ENCODE measurements at places on chromosomes 12 and 14.
A peak's percentile ranks its signal among the peaks of the same experiment; 100 is the strongest.

DNA sequence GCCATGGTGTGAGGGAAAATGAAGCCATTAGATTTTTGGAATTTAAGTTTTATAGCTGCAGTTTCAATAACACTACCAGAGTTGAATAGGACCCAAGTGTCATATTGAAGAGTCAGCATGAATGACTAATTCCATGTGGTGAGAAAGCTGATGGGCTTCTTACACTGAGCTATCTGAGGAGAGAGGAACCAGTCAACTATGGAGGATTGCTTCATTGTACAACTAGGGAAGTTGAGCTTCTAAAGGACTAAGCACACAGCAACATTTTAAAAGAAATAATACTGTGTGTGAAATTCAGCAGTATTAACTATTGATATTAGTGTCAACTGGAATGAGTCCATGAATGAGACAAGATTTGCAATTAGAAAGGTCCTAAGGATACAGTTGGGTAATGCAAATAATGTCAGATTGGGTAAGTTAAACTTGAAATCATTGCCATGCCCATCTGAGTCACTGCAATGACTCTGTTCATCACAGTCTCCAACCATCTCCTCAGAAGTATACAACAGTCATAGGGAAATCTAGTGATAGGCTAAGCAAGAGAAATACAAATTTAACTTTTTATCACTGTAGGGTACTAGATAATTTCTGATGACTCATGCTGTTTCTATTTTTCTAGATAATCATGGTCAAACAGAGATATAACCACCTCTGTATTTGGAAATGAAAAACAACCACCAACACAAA lies 394.2 kb downstream of the FSCB start:
- no peak for DNase-seq

DNA sequence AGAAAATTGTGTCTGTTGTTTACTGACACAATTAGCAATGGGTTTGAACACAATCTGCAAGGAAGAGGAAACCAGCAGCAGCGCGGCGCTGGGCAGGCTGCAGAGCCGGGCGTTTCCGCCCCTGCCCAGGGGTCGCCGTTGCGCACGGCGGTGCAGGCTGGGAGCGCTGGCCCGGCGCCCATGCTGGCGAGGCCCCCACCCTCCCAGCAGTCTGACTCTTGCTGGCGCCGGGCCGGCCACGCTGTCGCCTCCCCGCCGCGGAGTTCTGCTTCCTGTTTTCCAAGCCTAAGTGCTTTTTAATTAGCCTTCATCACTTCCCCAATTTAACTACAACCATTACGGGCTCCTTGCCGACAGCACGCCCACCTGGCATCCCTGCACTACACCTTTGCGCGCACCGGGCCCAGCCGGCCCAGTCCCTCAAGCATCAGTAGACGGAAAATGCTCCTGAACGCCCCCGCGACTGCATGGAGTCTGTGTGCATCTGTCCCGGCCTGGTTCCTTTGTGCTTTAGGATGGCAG lies 212.1 kb downstream of the GXYLT1 start:
- peak; percentile 56 for DNase-seq

GRCh38 chr14:86513056-86513455 lies 983.1 kb downstream of the FLRT2 start:
- DNase-seq = no peak

GRCh38 chr12:108727868-108728735 lies 3.2 kb downstream of the CORO1C start:
- no peak for DNase-seq

- DNase-seq = no peak
These were observed 192.0 kb upstream of the HMGA2 start for GRCh38 chr12:65632131-65632855.

DNA sequence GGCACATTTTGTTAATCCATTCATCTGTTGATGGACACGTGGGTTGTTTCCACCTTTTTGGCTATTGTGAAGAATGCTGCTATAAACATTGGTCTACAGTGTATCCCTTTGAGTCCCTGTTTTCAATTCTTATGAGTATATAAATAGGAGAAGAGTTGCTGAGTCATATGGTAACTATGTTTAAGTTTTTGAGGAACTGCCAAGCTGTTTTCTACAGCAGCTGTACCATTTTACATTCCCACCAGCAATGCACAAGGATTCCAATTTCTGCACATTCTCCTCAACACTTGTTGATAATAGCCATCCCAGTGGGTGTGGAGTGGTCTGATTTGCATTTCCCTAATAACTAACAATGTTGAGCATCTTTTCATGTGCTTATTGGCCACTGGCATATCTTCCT lies 6.9 kb upstream of the SVOP start:
- no peak for DNase-seq

DNA sequence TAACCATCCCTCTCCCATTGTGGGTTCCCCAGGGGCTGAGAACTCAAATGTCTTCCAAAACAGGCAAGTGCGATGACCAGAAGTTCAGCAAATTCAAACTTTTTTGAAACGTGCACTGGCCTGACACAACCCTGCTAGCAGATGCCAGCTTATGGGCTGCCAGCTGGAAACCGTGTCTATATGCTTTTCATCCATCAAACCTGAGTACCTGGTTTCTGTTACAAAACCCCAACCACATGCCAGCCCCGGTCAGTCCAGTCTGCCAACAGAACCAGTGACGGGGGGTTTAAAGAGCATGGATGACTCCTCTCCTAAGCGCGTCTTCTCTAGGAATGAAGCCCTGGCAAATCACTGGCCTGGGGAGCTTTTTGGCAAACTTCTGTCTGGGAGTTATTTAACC lies 189.7 kb downstream of the TTC7B start:
- peak; percentile 49 for DNase-seq

GRCh38 chr12:14156606-14157005 lies 175.2 kb upstream of the GRIN2B start:
- no peak for DNase-seq

DNA sequence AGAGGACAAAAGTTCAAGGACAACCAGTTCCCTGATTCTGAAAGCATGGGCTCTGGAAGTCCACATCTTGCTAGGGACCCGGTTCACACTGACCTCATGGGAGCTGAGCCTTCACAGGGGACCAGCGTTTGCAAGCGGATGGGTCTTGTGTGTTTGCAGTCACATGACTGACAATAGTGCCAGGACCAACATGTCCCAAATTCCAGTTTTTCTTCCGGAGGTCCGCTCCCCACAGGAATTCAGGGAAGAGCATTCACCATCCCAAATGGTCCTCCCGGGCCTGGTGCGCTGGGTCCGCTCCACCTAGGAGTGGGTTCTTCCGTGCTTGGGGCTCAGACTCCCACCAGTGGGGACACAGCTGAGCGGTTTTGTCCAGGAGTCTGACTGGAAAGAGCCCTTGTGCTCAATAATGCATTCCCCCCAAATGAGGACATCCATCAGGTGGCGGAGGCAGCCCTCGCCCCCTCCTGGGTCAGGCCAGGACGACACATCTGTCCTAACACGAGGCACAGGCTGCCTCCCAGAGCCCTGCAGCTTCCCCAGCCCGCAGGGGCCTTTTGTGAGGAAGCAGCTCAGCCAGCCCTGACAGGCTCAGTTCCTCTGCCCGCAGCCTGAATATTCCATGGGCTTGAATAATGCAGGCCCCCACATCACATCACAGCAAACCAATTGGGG lies 91.8 kb upstream of the BCL11B start:
- DNase-seq = no peak

GRCh38 chr12:102439426-102440405 lies 40.6 kb downstream of the IGF1 start:
- no peak for DNase-seq

GRCh38 chr14:79584679-79585078 lies 626.6 kb downstream of the DIO2 start:
- DNase-seq = no peak

DNA sequence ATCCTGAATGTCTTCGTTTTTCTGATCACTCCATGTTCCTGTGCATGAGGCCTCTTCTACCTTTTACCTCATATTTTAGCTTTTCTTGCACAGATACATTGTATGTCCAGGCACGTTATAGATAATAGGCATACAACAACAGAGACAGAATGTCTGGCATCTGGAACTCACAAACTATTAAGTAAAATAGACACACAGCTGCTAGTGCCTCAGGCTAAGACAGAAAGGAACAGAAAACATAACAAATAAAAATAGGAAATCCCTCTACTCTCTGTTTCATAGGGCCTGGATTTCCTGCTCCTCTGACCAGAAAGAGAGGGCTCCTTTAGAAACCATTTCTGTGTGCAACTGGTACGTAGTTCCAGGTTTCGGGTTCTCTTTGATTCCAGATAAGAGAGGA lies 48.6 kb downstream of the ATXN7L3B start:
- DNase-seq = no peak

DNA sequence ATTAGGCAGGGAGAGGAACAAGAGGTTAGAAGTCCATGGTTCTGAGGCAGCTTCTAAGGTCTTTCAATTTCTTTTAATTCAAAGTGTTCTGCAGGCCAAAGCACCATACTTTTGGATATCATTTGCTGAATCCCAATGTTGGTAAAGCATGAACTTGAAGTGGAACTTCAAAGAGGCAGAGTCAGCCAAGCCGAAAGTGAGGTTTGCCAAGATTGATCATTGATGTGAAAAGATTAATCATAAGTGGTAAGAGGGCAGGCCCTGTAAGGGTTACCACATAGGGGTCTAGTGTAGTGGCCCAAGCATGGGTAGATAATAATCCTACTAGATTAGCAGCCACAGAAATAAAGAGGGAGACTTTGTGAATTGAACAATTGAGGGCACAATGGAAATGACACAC lies 191.7 kb upstream of the DIO2 start:
- no peak for DNase-seq

- DNase-seq = no peak
These were observed at the start of gene PTPRB for GRCh38 chr12:70637303-70638085. PTPRB (minus strand) TSS chr12:70637429; CDS start chr12:70637395, 34 bp downstream.

DNA sequence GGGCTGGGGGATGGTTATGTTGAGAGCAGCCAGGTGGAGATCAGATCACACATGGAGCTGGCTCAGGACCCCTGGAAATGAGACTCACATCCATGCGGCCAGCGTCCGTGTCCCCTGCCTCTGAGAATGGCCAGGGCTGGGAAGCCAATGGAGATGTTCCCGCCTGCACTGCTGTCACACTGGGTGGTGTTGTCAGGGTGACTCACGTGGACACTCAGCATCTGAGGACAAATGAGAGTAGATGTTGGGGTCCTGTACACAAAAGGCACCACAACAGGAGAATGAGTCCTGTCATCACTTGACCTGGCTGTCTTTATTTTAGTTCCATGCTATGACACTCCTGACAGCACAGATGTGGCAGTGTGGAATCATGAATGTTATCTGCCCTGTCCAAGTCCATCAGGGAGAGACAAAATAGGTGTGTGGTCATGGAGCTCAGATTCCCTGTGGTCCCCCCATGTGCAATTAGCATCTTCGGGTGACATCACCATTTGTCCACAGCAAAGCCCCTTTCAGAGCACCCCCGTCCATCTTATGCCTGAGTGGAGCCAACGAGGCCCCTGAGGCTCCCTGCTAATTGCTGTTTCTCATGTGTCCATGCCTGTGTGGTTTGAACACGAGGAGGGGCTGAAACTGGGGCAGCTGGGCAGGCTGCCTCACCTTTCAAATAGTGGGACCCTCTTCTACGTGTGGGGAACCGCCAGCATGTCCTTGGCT lies 393.5 kb downstream of the AACS start:
- no peak for DNase-seq

DNA sequence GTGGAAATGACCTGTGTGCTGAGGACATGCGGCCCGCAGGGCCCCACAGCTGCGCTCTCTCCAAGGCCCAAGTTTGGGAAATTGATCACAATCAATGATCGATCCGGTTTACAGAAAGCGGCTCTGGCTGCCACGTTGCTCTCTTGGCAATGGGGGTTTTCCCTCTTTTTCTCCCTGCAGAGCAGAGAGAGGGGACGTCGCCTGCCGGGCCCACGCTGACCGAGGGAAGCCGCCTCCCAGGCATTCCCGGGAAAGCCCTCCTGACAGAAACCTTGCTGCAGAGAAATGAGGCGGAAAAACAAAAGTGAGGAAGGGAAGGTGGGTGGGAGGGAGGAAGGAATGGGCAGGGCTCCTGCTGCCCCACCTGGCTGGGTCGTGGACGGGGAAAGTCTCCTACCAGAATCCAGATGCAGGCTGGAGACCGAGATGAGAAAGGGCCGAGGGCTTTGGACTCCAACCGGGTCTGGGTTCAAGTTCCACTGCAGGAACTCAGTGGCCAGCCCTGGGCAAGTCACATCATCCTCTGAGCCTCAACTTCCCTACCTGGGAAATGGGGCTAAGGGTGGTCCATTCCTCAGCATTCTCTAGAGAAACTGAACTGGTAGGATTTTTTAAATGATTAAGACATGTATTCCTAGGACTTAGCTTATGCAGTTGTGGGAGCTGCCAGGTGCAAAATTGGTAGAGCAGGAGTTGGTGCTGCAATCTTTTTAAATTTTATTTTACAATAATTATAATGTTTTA lies 75.5 kb downstream of the PHETA1 start:
- no peak for DNase-seq

GRCh38 chr14:22544881-22545420 lies 44.1 kb downstream of the DAD1 start:
- DNase-seq = no peak

DNA sequence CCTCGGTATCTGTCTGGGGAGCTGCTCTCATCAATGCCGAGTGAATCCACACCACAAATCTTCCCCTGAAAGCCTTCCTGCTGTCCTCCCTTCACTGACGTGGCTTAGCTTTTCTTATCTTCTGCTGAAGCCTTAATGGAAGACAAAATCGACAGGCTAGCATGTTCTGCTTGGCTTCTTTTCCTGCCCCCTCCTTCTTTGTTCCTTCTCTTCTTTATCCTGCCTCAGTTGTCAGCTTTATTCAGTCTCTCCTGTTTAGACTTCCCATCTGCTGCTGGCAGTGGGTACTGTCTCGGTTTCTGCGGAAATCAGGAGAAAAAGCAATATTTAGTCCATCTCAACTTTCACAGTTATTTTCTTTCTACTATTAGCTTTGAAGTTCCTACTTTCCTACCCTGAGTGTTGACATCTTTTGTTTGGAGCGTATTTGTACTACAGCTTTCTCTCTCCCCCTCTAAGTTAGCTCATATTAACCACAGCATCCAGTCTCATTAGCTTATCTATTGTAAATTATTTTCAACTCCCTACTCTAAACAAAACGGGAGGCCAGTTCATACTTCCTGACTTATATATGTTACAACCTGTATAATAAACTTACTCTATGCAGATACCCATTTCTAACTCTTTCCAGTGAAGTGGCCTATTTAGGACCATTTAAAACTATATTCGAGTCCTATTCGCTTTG lies 226.0 kb downstream of the DACT1 start:
- no peak for DNase-seq

- DNase-seq = peak; percentile 51
These were observed 1.4 kb downstream of the HMGA2 start for GRCh38 chr12:65825507-65826352.

GRCh38 chr14:74525361-74525851 lies 31.8 kb downstream of the ISCA2 start:
- DNase-seq = no peak

GRCh38 chr14:92688434-92689375 lies 59.7 kb downstream of the LGMN start:
- peak; percentile 93 for DNase-seq

GRCh38 chr12:480831-481816 lies 21.4 kb downstream of the B4GALNT3 start:
- no peak for DNase-seq

All from NCI-H524 (cell line).